ENCODE measurements at places on chromosomes 5 and 9. TPM values are rescaled to one million over a fixed set of nuclear protein-coding genes. Genes with fewer than 3 reads are reported as not detected.

DNA sequence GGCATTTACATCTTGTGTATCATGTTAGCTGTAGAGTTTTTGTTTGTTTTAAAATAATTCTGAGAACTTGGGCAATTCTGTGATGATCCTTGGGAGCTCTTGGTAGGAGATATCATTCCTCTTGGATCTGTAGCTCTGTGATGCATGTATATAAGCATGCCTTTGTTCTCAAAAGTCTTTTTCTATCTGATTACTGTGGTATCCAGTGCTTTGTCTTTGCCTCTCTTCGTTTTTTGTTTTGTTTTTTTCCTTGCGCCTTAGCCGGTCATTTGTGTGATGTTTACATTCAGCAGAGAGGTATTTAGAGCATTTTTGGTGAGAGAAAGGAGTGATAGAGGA, 110.0 kb downstream of the PAM start:
- DNase-seq: no peak

GRCh38 chr9:33147416-33148169, 19.5 kb downstream of the B4GALT1 start:
- no peak for DNase-seq

DNA sequence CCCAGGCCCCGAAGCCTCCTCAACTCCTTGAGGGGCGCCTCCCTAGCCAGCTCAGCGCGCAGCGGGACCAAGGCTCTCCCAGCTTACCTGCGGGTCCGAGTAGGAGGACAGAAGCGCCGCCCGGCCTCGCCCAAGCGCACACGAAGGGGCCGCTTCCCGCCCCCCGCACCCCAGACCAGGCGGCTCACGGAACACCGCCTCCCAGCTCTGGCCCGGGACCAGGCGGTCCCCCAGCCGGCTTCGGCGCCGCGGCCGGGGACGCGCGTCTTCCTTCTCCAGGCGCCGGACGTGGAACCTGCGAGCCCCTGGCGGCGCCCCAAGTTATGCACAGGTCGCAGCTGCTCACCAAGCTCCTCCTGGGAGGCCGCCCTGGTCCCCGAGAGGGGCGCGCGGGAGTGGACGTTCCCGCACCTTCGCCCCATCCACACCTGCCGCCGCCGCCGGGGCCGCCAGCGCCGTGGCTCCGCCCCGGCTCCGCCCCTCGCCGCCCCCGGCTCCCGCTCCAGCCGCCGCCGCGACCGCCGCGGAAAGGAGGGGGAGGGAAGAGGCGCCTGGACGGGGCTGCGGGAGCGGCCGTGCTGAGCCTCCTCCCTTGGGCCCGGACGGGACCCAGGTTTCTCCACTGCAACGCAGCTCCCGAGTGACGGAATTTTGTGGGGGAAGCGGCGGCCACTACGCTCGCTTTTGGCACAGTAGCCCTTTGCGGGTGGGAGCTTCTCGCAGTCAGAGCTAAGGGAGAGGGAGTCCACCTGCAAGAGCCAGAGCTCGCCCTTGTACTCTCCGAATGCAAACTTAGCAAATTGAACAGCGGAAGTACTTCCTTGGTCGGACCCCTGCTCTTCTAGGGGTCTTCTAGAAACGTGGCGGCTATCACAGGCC, 77.5 kb upstream of the IFNE start:
- DNase-seq: no peak

GRCh38 chr5:102794047-102794446, 38.9 kb downstream of the PAM start:
- no peak for DNase-seq

- DNase-seq: no peak
Observed at GRCh38 chr9:5587024-5587423, 41.9 kb upstream of the RIC1 start.

- no peak for DNase-seq
Observed at GRCh38 chr5:150114102-150114641, 27.8 kb upstream of the CSF1R start.

- peak; percentile 70 for DNase-seq
Observed at GRCh38 chr5:142748568-142749249, 21.5 kb upstream of the ARHGAP26 start.

DNA sequence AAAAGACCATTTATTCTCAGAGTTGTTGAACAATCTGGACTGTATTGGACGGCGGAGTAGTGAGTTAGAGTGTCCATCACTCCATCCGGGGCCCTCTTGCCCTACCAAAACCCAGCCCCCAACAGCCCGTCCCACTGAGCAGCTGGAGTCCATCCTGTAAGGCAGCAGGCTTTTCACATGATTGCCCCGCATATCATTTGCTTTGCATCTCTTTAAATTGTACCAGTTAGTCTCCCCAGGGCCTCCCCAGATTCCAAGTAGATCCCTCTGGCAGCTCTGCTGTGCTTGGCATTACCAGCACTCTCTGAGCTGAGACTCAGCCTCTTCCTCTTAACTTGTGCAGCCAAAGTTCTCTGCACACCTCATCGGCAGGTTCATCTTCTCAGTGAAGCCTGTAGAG, 48.6 kb upstream of the ADCY2 start:
- DNase-seq: no peak

- DNase-seq: no peak
Observed at GRCh38 chr9:131406563-131407436, 12.9 kb downstream of the PRRC2B start.

GRCh38 chr9:88319936-88320747, 68.1 kb upstream of the SPIN1 start:
- DNase-seq: no peak

GRCh38 chr9:86829496-86830046, 117.7 kb downstream of the GAS1 start:
- no peak for DNase-seq

- no peak for DNase-seq
Observed at GRCh38 chr5:14870337-14871213, 1.0 kb downstream of the ANKH start.

- DNase-seq: no peak
Observed at GRCh38 chr5:29777373-29777772, 1416.1 kb upstream of the CDH6 start.

GRCh38 chr9:15915711-15916110, 362.9 kb downstream of the CCDC171 start:
- DNase-seq: no peak

DNA sequence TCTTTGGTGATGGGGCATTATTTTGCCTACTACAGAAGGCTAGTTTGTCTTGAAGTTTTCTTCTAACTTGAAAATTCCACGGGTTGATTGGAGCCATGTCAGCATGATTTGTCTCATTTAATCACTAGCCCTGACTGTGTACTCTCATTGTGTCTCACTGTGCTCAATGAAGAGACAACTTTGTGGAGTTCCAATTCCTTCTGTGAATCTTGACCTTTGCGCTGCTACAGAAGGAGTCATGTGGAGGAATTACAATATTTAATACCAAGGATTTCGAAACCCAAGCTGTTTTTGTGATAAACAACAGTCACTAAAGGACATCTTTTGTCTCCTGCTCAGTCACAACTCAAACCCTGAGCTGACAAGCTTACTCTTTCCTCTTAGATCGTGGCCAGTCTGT, 98.6 kb upstream of the ACTBL2 start:
- DNase-seq: no peak

- no peak for DNase-seq
Observed at GRCh38 chr5:10355071-10355889, 1.8 kb downstream of the MARCHF6 start.

DNA sequence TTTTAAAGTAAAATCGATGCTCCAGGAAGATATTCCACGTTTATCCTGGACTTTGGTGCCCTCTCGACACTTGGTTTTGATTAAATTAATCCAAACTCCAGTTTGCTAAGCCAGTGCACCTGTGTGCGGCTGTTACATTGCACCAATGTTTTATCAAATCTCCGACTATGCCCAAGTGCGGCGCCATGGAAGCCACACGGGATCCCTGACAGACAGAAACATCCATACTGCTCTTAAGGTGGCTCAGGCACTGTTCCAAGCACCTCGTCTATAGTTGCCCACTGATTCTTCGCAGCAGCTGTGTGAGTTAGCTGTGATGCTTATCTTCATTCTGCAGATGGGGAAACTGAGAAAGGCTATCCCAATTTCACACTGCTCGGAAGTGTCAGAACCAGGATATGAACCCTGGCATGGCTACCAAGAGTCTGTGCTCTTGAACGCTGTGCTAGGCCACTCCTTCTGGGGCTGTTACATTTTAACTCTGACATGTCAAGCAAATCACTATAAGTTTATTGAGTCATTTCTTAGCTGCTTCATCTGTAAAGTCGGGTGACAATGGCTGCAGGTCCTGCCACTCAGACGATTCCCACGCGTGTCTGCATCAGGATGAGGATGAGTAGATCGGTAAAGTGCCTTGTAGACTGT, 113.0 kb downstream of the ADAMTS2 start:
- no peak for DNase-seq

DNA sequence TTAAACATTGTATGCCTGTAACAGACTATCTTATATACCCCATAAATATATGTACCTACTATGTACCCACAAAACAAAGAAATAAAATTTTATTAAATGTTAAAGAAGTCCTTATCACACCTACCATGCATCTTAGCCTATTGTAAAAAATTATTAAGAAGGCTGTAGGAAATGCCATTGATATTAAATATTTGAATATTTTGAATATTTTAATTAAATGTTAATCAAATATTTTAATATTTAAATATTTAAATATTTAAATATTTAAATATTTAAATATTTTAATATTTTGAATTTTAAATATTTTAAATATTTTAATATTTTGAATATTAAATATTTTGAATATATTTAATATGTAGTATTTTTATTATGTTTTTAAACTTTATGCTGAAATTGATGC, 331.5 kb upstream of the ATP10B start:
- no peak for DNase-seq

- no peak for DNase-seq
Observed at GRCh38 chr5:36447776-36448175, 146.1 kb upstream of the RANBP3L start.

- DNase-seq: no peak
Observed at GRCh38 chr5:79875230-79875629, 115.8 kb downstream of the MTX3 start.

- DNase-seq: no peak
Observed at GRCh38 chr9:115413304-115413703, 295.3 kb upstream of the TNC start.

- no peak for DNase-seq
Observed at GRCh38 chr5:124689653-124690052, 56.8 kb downstream of the ZNF608 start.

- DNase-seq: no peak
Observed at GRCh38 chr9:3263698-3264097, 262.1 kb downstream of the RFX3 start.

- DNase-seq: no peak
Observed at GRCh38 chr9:91138760-91139159, 223.0 kb downstream of the AUH start.

The SPATA9 gene
- not detected for total RNA-seq

The LTC4S gene
- total RNA-seq: 2.3 TPM

The DMRT2 gene
- total RNA-seq: not detected

The ZDHHC11B gene
- total RNA-seq: 0.34 TPM

The SEMA6A gene
- total RNA-seq: not detected

The TSSK1B gene
- total RNA-seq: not detected

Data from Karpas-422 (cell line).